NCI-H2081 treated with DMSO at 0.1 percent for 48 hours (cell line): ENCODE measurements at places on chromosomes 5 and 9.

DNA sequence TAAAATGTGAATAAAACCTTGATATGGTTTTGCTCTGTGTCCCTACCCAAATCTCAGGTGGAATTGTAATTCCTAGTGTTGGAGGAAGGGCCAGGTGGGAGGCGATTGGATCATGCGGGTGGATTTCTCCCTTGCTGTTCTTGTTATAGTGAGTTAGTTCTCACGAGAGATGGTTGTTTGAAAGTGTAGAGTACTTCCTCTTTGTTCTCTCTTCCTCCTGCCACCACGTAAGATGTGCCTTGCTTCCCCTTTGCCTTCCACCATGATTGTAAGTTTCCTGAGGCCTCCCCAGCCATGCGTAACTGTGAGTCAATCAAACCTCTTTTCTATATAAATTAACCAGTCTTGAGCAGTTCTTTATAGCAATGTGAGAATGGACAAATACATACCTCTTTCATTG lies 34.9 kb downstream of the TARS1 start:
- DNase-seq: no peak

- no peak for DNase-seq
Observed at GRCh38 chr5:99866740-99867139, 668.4 kb upstream of the FAM174A start.

- no peak for DNase-seq
Observed at GRCh38 chr5:169153405-169153804, 147.5 kb downstream of the SLIT3 start.

- DNase-seq: no peak
Observed at GRCh38 chr9:6036391-6036790, 21.0 kb upstream of the RANBP6 start.

DNA sequence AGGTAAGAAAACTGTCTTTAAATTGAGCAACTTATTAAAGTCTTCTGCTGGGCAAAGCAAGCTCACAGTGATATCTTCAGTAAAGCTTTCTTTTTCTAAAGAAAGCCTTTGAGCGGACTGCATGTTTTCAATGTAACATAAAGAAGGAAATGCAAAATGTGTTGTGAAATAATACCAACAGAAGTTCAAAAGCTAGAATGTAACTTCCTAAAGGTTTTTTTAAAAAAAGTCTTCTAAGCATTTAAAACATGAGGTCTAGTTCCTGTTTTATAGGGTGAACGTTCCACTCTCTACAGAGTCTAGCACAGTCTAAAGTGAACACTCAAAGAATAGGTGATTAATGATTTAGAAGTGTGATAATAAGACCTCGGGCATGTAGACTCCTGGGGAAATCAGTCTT lies 62.9 kb downstream of the DENND1A start:
- no peak for DNase-seq

DNA sequence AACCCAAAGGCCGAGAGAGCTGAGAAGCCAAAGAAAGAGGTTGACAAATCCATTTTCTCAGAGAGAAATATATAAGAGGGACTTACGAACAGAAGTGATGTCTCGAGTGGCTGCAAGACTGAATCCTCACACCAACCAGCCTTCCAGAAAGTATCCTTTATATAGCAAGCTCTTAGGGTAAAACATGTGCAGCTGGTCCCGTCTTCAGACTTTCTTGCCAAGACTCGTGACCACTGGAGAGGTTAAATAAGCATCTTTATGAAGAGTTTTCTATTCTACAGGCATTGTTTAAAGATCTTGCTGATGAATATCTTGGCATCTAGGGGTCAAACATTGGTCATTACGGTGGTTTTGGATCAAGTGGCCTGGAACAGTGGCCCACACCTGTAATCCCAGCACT lies 16.9 kb upstream of the SLC22A4 start:
- DNase-seq: no peak

- DNase-seq: no peak
Observed at GRCh38 chr9:126833710-126834345, 26.6 kb upstream of the ZBTB34 start.

GRCh38 chr5:112109331-112110007 lies 309.6 kb downstream of the EPB41L4A start:
- no peak for DNase-seq

- DNase-seq: no peak
Observed at GRCh38 chr9:116005205-116005604, 148.4 kb upstream of the PAPPA start.

GRCh38 chr5:91849069-91849468 lies 466.0 kb upstream of the ARRDC3 start:
- DNase-seq: no peak

DNA sequence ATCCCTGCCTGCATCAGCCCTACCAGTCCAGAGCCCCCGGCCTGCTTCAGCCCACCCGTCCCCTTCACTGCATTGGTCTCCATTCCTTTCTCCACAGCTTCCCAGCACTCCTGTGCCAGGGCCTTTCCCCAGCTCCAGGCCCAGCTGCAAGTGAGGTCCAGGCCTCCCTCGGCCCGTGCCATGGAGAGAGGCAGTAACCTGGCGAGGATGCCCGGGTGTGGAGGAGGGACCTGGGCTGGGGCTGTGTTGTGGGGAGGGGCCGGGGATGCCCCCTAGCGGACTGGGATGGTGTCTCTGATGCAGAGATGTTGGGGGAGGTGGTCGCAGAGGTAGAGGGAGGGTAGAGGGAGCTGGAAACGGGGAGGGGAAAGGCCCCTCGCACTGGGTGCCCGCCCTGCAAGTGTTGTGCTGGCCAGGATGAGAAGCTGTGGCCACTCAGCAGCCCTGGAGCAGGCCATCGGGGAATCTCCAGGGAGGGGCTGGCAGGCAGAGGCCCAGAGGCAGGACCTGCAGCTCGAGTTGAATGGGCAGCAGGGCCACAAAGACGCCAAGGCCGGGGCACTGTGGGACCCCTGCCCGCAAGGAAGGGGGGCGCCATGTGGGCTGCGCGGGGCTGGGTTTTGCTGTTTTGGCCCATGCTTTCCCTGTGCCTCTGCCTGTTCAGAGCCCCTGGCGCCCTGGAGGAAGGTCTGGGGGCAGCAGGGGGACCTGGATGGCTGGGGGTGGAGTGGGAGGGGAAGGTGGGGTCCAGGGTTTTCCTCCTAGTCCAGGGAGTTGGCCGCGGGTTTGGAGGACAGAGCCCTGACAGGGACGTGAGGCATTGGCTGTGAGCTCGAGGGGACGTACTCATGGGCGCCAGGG lies 26.0 kb upstream of the NKD2 start:
- no peak for DNase-seq

DNA sequence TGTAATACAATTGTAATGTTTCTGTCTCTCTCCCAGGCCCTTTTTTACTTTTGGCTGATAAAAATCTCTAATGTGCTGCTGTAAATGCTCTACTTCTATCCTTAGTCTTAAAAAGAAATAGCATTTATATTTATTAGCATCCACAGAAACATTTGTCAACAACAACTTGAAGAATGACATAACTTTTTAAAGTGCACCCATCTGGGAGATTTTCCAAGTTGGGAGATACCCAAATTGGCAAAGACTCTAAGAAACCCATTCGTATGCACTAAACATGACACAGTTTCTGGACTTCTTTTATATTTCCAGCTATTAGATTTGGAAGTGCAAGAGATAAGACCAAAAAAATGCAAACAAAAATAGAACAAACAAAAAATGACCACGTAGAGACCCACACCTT lies 2287.4 kb upstream of the WWC1 start:
- no peak for DNase-seq

GRCh38 chr5:95379133-95379532 lies 12.0 kb upstream of the FAM81B start:
- DNase-seq: no peak

GRCh38 chr9:93730217-93730616 lies 153.8 kb downstream of the PHF2 start:
- DNase-seq: no peak

GRCh38 chr9:127873886-127874285 lies 3.6 kb downstream of the AK1 start:
- DNase-seq: no peak

DNA sequence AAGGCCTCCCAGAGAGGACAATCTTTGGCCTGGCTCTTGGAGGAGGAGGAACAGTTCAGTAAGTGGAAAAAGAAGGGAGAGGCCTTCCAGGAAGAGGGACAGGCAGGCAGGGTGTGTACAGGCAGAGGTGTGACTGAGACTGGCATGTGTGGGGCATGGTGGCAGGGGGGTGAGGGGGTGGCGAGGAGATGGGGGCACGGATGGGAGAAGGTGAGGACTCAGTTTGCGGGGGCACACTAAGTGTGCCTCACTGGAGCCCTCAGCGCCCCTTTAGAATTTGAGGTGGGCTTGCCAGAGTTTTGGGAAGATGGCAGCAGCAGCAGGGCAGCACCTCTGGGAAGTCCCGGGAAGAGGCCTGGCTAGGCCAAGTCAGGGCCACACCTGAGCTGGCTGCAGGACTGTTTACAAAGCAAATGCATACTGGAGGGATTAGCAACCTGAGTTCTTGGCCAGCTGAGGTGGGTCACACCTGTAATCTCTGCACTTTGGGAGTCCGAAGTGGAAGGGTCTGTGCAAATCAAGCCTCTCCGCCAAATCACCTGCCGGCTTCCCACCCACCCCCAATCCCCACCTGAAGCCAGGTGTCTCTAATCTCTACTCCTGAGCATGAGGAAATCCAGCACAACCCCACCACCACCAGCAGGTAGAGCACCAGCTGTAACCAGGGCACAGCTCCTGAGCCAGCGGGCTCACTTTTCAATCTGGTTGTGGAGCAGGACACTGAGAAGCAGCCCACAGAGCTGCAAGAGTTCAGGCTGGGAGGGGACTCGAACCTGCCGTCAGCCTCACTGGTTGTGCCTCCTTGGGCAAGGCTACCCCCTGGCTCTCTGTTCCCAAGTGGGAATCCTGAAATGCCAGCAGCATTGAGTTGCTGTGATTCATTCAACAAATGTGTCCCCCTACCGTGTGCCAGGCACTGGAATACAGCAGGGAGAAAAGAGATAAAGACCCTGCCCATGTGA lies 10.2 kb upstream of the GABRP start:
- DNase-seq: no peak

- peak; percentile 49 for DNase-seq
Observed at GRCh38 chr5:139439013-139439903, at the start of gene DNAJC18. Gene DNAJC18, minus strand, starts transcription at chr5:139439525. Its CDS starts 80 bp downstream, at chr5:139439445.
